ENCODE measurements at places on chromosomes 5 and 9.

DNA sequence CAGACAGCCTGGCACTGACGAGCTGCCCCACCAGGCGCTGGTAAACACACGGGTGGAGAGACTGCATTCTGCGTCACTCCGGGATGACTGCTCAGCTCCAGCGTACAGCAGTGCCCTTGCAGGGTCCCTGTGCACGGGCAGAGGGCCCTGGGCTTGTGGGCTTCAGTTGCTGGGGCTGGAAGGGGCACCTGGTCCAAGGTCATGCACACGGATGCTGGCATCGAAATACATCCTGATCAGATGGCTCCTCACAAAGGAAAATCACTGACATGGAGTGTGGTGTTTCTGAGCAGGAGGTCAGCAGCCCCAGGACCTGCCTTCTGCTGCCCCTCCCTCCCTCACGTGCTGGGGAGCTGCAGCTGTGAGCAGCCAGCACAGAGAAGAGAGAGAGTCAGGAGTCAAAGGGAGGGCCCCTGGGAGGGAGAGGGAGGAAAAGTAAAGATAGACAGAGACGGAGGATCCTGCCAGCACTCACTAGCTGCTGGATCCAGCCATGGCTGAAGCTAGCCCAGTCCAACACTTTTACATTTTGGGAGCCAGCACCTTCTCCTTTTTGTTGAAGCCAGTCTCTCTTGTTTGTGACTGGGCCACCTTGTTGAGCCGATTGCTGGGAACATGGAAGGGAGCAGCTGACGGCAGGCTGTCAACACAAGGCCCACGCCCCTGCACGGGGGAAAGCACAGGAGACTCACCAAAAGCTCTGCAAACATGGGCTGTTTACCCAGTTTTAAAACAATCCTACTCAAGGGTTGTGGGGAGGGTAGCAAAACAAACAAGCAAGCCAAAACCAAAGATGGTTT lies 166.5 kb upstream of the PHYKPL start:
- DNase-seq = no peak

DNA sequence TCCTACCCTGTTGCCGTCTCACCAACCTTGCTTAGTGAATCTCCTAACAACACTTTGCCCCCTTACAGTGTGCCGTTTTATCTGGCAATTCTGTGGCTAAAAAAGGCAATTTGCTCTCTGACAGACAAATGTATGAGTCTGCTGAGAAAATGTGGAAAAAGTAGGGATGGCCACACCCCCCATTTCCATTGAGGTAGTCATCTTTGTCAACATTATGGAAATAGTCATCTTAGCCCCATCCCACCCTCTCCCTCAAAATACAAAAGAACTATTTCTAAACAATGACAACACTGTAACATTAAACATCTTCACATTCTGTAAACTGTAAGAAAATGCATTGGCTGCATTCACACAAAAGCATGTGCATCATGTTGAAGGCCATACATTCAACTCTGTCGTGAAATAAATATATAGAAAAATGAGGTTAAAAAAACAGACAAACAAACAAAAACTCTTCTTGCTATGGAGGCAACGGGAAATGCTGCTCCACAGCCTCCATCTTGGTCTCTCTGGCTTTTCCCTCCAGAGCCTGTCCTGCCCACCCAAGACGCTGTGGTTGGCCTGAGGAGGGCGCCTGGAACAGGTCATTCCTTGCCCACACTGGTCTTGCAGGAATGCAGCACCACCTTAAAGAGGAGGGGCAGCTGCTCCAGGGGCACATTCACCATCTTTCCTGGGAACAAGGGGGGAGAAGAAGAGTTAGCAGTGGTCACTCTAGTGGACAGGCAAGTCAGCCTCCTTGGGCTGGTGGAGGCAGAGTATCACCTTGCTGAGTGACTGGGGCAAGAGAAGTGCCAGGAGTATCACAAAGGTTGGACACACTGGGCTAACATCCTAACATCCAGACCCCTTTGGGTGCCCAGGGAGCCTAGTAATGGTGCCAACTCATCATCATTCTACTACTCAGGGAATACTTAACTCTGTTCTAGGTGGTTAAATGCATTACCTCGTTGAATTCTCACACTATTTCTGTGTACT lies 15.2 kb upstream of the NR5A1 start:
- no peak for DNase-seq

DNA sequence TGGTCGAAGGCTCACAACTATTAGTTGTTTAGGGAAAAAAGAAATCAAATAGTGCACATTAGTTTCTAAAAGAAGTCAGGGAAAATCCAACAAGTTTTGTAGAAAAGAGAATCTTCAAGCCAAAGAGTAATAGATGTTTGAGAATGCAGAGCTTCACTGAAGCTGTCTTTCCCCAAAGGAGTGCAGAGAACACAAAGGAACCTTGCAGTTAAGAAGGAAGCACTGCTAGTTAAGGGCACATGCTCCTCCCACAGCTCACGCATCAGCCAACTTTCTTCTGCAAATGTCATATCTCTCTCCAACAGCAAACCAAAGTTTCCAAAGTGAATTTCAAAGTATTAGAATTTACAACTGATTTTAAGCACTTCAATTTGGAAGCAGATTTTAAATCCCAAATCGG lies 116.4 kb upstream of the FST start:
- no peak for DNase-seq

GRCh38 chr5:40909723-40910122 lies 426 bp downstream of the C7 start:
- no peak for DNase-seq

DNA sequence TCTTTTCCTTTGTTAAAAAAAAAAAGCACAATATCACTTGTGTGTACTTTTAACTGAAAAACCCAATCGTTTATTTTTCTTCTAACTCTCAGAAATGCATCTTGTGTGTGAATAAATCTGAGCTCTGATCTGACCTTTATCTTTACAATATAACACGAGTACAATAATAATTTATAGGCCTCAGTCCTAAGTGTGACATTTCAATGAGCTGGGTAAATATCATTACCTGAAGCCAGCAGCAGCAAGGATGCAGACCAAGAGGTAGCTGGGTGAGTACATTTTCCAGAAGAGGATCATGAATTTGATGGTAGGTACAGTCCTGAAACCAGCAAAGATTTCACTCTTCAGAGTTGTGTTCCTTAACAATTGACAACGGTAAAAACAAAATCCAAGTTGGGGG lies 264.0 kb upstream of the KIF2A start:
- no peak for DNase-seq

- DNase-seq = no peak
Measured at GRCh38 chr5:178147406-178147805, 6.3 kb downstream of the NHP2 start.

GRCh38 chr9:109328978-109329637 lies 8.2 kb upstream of the EPB41L4B start:
- peak; percentile 24 for DNase-seq

DNA sequence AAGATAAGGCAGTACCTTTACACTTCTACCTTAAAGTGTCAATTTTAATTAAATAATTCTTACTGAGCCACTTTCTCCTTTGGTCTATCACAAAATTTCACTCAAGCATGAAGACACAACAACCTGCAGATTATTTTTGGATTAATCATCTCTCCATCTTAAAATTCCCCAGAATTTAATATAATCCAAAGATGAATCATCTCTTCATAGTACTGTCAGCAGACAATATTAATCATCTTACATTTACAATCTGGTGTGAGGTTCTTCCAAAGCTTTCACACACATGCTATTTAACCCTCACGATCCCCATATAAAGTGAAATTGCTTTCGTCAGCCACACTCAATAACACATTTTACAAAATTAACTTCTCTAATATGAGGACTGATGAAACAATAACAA lies 43.0 kb downstream of the LHFPL2 start:
- DNase-seq = no peak

DNA sequence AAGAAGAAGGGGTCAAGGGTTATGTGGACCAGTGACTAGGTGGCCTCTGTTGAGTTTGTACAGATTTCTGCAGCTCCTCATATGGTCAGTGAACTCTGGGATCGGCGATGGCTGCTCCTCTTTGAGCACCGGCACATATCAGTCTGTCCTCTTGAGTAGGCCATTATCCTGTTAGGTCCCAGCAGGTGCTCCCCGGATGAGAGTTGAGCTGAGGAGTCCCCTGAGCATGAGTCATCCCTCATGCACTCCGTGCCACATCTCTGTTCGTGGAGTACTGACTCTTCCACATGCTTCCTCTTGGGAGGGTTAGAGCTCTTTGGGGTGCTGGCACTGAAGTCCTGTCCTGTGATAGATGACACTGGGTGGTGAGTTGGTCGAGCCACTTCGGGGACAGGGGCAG lies 143.7 kb downstream of the PTTG1 start:
- no peak for DNase-seq

DNA sequence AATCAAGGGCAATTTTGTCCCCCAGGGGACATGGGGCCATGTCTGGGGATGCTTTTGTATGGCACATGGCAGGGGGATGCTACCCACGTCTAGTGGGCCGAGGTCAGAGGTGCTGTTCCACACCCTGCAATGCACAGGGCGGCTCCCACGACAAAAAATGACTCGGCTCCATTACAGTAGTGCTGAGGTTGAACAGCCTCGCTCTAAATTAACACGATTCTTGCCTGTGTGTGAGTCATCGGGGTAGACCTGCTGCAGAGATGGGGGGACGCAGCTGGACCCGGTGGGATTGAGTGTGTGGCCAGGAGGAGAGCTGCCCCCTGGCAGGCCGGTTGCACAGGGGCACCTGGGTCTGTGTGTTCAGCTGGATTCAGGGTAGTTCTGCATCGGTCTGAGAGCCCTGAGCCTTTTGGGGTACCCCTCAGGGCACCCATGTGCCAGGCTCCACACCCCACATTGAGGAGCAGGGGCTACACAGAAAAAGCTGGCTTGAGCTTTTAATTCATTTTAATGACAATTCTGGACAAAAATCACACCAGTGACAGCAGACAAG lies 20.0 kb upstream of the COL5A1 start:
- DNase-seq = no peak

GRCh38 chr5:127892467-127893207 lies 189.4 kb downstream of the CCDC192 start:
- DNase-seq = peak; percentile 48

DNA sequence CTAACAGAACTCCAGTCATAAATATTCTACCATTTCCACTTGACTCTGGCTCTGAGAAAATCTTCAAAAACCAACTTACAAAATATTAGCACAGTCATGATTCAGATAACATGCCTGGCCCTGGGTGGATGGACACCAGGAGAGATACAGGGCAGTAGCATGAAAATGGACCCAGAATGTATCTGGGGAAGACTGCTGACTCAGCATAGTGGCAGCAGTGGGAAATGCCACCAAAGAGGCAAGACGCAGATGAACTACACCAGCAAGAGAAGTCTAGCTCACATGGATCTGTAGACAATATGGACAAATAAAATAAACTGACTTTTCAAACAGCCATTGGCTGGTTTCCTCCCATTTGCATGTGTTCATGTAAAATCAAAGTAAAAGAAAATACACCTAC lies 359.8 kb downstream of the SEMA5A start:
- DNase-seq = no peak

- no peak for DNase-seq
Measured at GRCh38 chr9:92206488-92206887, 87.0 kb downstream of the IARS1 start.

DNA sequence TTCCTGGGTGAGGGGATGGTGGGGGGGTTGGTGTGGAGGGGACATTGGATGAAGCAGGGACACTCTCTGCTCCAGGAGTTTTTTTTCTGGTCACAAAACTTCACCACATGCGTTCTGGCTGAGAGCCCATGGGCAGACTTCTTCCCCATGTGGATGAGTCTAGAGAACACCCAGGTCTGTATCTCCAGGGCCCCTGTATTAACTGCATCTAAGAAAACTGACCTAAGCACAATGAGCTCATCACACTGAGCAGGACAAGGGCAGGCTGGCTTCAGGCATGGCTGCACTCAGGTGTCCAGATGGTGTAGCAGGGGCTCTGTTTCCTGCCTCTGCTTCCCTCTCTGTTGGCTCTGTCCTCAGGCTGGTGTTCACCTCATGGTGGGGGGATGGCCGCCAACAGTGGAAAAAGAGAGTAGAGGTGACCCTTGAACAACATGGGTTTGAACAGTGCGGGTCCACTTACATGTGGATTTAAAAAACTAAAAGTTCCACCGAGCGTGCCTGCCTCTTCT lies 85.3 kb upstream of the STC2 start:
- no peak for DNase-seq

DNA sequence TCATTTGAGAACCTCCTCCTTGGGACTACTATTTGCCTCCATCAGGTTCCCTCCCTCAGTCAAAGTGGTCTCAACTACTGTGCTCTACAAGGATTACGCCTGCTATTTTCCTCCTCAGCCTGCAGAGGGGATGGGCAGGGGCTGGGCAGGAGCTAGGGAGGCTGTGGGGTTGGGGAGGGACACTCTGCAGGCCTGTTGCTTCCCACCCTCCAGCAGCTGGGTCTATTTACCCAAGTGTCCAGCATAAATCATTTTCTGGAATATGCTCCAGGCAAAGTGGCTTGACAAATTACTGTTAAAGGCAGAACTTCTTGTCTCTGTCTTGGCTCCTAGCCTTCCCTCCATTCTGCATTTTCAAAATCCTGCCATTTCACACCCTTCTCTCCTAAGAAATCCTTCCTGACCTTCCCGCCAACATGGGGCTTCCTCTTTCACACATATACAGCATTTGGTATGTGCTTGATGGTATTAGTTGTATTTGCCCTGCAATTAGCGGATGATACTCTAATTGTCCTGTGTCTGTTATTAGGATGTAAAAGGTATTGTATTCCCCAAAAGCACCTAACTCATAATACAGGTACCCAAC lies 106.7 kb downstream of the EFNA5 start:
- DNase-seq = no peak

- DNase-seq = no peak
Measured at GRCh38 chr9:135604437-135605237, 34.7 kb downstream of the GLT6D1 start.

- no peak for DNase-seq
Measured at GRCh38 chr5:175494264-175495183, 16.2 kb downstream of the SFXN1 start.

- no peak for DNase-seq
Measured at GRCh38 chr5:18244309-18244708, 610.0 kb downstream of the TAF11L14 start.

DNA sequence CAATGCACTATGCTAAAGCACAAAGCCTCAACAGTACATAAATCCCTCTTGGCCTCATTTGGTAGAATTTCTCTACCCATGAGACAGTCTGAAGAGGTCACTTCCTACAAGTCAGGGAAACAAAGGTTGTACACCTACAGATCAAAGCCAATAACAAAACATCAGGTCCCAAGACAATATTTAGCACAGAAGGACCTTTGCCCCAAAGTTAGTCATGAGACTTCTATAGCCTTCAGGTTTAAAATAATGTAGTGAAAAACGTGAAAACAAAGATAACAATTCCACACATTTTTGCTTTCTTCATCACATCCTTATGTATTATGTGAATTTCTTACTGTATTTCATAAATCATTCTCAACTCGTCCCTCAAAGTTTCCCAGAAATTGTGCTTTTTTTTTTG lies 15.8 kb downstream of the AFF4 start:
- no peak for DNase-seq
